Inflammatory macrophage treated with lipopolysaccharide for 4 hours (primary cell): ENCODE measurements at places on chromosomes 6 and 20.

DNA sequence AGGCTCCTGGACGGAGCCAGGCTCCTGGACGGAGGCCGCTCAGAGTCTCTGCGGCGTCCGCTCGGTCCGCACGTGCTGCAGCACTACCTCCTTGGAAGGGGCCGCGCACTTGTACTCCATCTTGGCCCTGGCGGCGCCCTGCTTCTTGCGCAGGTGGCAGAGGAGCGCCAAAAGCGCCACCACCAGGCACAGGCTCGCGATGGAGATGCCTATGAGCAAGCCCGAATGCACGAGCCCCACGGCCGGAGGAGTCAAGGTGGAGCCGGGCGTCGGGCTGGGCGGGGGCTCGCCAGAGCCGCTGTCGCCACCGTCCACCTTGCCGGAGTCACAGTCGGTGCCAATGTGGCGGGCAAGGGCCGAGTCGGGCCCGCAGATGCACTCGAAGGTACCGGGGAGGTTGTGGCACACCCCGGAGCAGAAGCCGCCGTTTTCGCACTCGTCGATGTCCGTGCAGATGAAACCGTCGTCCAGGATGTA lies 1.7 kb downstream of the THBD start:
- DNase-seq = no peak

GRCh38 chr6:118787724-118788423 lies 106.1 kb upstream of the ASF1A start:
- peak; percentile 86 for DNase-seq

- DNase-seq = no peak
Measured at GRCh38 chr6:28371706-28372451, 22.1 kb downstream of the ZKSCAN3 start.

GRCh38 chr20:39528436-39528835 lies 566.3 kb downstream of the DHX35 start:
- no peak for DNase-seq

DNA sequence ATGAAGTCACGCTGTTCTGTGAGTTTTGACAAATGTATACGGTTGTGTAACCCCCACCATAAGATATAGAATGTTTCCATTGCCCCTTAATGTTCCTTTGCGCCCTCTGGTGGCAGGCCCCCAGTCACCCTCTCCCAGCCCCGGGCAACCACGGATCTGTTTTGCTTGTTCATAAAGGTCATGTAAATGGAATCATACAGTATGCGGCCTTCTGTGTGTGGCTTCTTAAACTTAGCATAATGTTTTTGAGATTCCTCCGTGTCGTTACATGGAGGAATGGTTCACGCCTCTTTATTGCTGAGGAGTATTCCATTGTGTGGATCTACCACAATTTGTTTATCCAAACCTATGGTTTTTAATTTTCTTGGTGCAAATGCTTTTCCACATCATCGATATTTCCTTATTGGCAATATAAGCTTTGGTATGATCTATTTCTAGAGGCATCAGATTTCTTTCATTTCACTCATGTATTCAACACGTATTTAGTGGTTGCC lies 28.4 kb downstream of the LYRM2 start:
- peak; percentile 68 for DNase-seq

GRCh38 chr20:59143326-59143725 lies 20.3 kb upstream of the ZNF831 start:
- no peak for DNase-seq

GRCh38 chr20:60977901-60978300 lies 274.2 kb upstream of the CDH4 start:
- DNase-seq = no peak

- DNase-seq = no peak
Measured at GRCh38 chr6:125066964-125067363, 86.6 kb upstream of the TPD52L1 start.

- peak; percentile 34 for DNase-seq
Measured at GRCh38 chr20:32018269-32019155, 8.3 kb downstream of the CCM2L start.

DNA sequence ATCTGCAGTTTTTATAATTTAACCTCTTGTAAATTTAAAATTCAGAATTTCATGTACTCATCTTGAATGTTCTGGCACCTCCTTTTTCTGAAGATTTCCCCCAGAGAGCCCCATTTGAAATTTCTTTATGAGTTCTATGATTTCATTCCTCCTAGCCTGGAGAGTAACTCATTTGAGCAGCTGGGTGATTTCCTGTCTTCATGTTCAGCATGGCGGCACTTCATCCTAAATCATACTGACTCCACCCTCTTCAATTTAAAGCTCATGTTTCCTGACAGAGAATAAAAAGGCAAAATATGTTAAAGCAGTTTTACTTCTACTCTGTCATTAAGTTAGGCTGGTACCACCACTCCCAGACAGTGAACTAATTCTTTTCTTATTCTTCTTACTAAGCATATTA lies 250.9 kb upstream of the POU3F2 start:
- no peak for DNase-seq

- no peak for DNase-seq
Measured at GRCh38 chr6:75020971-75021370, 184.9 kb downstream of the COL12A1 start.

DNA sequence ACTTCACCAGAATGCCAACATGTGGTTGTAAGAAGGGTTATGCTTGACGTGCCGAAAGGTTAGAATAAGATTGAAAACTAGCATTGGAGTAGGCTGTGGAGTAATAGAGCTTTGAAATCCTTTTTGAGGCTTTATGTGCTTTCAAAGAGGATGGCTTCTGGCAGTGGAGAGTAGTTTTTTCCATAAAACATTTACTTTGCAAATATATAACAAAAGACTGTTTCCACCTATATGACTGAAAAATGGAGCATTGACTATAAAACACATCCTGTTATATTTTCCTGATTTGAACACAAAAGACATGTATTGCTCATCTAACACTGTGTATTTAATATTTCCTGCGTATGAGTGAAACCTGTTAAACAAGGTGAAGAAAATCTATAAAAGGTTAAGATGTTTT lies 38.8 kb downstream of the ZFAND3 start:
- no peak for DNase-seq

GRCh38 chr20:46133886-46134654 lies 16.0 kb downstream of the CD40 start:
- DNase-seq = no peak

DNA sequence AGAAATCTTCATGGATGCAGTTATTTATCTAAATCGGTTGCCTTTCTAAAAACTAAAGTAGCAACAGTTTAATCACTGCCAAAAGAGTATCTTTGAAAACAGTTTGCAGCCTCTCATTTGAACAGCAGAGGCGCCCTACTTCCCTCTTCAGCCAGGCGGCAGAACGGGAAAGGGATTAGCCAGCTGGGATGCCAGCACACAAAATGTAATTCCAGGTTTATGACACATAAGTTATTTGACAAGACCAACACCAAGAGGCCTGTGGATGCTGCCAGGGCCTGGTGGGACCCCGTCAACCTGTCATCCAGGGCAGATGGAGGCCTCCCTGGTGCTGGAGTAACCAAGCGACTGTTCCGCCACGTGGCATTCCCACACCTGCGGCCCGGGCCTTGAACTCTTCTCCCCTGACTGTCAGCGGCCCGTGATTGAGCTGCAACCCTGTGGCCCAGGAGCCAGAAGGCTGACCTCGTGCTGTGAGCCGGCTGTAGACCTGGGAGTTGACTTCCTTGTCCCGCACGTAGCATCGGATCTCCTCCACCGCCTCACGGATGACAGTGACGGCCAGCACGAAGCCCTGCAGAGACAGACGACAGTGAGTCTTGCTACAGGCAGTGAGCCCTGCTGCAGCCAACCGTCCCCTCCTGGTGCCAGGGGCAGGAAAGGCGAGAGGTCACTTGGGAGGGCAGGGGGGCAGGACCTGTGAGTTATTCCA lies 55.5 kb downstream of the ATP9A start:
- no peak for DNase-seq

DNA sequence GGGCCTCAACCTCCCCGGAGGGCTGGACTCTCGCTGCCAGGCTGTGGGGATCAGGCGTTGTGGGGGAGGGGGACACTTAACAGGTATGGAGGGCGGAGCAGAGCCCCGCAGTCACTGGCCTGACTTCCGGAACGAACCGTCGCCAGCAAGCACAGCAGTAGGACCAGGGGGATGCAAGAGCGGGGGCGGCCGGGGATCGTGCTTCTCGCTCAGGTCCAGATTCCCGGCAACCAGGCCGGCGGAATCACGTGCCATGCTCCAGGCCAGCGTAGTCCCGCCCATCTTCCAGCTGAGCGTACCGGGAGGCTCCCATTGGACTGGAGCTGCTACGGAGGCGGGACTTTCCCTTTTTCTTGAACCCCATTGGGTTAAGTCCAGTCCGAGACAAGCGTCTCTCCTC lies 10.0 kb upstream of the POU5F1 start:
- peak; percentile 77 for DNase-seq

DNA sequence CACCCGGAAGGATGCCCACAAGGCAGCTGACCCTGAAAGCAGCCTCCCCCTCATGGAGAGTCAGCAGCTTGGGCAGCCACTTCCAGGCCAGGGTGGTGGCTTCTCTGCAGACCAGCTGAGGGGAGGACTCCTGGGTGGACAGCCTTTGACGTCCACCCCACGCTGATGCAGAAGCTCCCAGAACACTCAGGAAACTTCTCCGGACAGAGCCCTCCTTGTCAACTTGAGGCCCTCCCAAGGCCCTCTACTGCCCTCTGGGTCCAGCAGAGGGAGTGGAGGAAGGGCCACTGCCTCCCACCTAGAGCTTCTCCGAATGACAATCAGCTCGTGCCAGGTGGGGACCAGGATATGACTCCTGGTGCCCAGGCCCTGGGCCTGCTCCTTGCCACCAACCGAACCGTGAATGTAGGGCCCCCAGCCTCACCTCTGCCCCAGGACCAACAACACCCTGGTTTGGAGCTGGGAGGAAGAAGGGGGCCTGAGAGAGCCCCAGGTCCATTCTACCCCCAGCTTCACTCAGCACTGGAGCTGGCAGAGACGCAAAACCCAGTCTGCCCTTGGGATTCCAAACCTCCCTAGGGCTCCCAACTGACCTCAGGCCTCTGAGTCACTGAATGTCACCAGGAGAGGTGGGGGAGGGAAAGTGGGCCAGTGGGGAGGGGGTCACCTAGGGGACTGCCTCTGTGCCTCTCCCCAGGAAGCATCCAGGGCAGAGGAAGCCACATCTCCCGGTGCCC lies 10.9 kb upstream of the SLC22A7 start:
- no peak for DNase-seq

- no peak for DNase-seq
Measured at GRCh38 chr20:18718129-18718528, 95.5 kb upstream of the SCP2D1 start.
